ENCODE measurements at places on chromosomes 7 and 10.

- DNase-seq: no peak
Observed at GRCh38 chr10:113858541-113858940, 4.1 kb downstream of the NHLRC2 start.

DNA sequence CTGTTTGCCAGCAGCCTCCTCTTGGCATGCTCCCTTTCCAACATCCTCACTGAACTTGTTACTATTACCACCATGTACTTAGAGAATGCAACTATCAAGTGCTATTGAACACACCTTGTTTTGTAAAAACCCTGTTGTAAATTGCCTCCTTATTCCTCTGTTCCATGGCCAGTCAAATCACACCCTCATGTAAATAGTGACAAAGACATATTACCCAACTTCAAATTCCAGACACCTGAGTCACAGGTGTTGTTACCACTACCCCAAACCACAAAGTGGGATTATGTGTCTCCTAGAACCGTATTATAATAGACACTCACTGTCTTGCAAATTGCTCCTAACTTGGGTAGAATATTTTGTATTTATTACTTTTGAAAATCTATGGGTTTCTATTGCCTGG lies 263.2 kb upstream of the C7orf33 start:
- no peak for DNase-seq

DNA sequence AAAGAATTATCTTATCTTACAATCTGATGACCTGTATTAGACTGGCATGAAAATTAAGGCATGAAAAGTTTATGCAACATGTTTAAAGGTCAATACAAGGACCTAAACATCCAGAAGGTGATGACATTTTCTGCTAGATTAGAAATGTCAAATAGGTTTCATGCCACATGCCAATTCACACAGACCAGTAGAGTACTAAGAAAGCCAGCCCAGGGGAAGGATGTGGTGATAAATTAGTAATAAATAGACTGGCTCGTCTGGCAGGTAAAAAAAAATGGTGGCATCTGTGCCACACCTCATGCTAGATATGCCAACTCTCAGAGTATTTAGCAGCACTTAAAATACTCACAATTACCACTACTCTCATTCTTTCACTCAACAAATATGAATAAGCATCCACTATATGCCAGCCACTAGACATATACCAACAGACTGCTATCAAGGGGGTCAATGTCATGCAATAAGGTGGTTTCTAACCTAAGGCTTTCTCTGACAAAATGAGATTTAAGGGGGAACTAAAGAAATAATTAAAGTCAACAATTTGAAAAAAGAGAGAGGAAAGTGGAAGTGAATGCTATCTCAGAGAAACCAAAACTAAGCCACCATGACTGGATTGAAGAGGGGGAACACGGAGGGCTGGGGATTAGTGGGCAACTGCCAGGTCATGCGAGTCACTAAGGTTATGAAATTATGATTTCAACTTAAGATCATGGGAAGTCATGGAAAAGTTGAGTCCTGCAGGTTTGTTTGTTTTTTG lies 83.5 kb downstream of the SGMS1 start:
- peak; percentile 46 for DNase-seq

- DNase-seq: no peak
Observed at GRCh38 chr10:9781666-9782065, 1236.0 kb upstream of the CELF2 start.

GRCh38 chr7:33669251-33669670 lies 236.1 kb upstream of the BMPER start:
- DNase-seq: no peak

DNA sequence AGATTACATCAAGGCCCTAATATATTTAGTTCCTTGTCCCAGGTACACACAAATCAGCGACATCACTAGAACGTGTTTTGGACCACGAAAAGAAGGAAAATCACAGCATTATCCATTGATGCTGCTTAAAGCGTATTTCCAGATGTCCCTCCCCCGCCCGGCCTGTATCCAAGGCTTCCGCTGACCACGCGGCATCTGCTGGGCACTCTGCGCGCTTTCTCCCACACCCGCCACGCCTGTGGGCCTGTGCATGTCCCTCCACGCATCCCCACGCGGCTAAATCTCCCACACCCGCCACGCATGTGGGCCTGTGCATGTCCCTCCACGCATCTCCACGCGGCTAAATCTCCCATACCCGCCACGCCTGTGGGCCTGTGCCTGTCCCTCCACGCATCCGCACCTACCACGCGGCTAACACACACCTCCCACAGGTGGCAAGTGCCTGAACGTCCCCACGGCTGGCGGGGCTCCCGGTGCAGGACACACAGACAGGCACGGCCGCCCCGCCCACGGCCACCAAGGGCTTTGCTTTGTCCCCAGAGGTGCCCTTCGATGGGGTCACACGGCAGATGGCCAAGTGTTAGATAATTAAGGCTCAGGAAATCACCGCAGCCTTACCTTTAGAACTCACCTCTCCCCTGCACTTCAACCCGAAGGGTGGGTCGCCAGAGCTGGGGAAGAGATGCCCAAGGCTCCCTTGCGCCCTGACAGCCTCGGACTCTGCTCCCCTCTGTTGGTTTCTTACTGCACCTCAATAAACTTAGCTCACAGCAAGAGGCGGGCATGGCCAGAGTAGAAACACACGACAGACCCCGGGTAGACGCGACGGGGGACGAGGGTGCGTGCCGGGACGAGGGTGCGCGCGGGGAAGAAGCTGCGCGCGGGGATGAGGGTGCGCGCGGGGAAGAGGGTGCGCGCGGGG lies 49.5 kb downstream of the DIP2C start:
- DNase-seq: no peak

DNA sequence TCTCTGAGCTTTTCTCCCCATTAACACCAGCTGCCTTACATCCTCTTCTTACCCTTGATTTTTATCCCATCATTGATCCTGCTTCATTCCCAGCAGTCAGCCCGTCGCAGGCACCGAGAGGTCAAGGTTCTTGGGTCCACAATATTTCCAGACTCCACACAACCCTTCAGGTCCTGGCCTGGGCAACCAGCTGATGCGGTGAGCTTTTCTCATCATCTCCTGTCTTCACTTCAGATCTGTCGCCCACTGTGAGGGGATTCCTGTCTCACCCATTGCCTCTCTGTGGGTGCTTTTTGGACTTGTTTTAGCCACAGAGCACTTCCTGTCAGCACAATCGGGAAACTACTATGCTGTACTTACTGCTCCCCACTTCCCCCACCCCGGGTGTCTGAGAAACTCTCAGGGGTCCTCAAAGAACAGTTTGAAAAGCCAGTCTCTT lies 8.4 kb upstream of the PVRIG start:
- peak; percentile 68 for DNase-seq

GRCh38 chr7:147611431-147611830 lies 979.1 kb upstream of the C7orf33 start:
- no peak for DNase-seq

- DNase-seq: no peak
Observed at GRCh38 chr7:73983437-73984164, 44.4 kb upstream of the ELN start.

DNA sequence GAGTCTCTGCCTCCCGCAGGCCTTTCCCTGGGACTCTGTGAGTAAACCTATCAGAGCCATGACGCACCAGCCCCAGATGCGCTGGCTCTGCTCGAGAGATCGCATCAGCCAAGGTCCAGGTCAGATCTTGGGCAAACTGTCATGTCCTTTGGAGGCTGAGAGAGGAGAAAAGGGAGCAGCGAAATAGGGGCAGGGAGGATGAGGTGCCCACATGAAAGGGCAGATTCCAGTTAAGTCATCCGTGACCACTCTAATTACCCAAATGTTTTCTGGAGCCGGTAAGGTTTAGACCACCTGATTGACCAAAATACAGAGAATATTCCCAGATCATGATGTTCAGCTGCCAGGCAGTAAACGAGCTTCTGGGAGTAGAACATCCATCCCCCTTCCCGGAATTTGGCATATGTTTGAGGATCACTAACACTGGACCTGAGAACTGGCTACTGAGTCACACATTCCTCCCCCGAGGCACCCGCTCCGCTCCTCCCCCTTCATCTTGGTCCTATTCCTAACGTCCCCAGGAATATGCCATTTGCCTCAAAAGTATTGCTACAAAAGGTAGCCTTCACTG lies 88.0 kb downstream of the FGFR2 start:
- DNase-seq: no peak

- no peak for DNase-seq
Observed at GRCh38 chr10:28276384-28276783, 26.5 kb downstream of the MPP7 start.

DNA sequence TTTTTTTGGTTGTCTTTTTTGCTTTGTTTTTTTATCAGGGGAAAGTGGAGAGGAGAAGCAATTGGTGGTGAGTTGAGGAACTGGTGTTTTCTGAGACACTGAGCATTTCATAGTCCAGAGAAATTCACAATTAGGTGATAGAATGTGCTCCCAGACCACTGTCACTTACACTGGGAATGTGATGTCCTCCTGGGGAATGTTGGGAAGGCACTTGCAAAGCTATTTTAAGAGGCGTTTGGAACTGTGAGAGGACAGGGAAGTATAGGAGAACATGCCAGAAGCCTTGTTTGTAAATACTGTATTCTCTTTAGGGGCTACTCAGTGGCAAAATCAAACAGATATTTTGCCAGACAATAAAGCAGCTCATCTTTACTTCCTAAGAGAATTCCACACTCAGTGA lies 16.0 kb downstream of the CHRM2 start:
- no peak for DNase-seq

GRCh38 chr10:106637873-106638272 lies 526.6 kb downstream of the SORCS1 start:
- DNase-seq: no peak

DNA sequence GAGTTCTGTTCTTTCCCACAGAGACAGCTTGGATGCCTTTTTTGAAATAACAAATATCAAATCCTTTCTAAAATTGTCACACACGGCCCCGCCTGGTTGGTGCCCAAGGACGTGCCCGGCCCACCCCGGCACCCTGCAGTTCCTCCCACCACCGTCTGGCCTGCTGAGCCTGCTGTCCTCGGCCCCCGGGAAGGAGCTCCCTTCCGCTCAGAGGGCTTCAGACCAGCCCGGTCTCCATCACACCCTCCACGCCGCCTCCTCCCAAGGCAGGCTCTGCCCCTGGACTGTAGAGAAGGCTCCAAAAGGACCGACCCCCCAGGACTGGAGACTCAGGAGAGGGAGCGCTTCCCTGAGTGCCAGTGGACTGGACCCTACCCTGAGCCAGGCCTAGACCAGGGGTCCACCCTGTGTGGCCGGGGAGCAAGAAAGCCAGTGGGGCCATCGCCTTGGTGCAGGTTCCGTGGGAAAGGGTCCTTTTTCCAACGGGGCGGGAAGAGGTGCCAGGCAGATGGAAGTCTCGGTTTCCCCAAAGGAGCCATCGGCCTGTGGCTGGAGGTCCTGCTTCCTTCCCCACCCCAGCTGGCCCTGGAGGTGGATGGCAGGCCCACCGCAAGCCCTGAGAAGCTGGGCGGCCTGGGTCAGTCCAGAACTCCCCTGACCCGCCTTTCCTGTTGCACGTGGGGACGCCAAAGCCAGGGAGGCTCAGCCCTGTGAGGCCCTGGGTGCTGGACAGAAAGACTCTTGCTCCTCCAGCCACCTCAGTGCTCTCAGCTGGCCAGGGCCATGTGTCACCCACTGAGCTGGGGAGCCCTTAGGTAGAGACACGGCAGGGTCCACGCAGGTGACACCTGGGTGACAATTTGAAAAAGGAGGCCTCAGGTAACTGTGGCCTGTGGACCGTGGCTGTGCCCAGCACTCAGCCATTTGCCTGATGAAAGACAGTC lies 69.8 kb downstream of the PWWP2B start:
- no peak for DNase-seq

DNA sequence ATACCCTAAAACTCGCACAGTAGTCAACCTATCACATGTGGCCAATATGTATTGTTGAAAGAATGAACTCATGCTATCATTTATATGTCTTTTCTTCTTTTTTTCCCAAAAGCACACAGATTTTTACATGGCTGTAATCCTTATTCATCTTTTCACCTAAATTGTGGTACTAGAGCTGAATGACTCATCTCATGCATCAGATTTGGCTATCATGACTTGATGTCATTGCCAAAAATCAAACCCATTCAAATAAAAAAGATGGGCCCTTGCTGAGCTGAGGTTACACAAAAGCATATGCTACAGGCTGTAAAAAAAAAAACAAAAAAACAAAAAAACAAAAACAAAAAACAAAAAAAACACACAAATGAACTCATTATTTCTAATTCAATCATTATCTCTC lies 3.3 kb upstream of the LMOD2 start:
- DNase-seq: no peak

- DNase-seq: peak; percentile 60
Observed at GRCh38 chr7:150716368-150716767, at the start of gene GIMAP1. Gene GIMAP1 (plus strand): TSS chr7:150716613. CDS start chr7:150719048, 2,435 bp downstream.

DNA sequence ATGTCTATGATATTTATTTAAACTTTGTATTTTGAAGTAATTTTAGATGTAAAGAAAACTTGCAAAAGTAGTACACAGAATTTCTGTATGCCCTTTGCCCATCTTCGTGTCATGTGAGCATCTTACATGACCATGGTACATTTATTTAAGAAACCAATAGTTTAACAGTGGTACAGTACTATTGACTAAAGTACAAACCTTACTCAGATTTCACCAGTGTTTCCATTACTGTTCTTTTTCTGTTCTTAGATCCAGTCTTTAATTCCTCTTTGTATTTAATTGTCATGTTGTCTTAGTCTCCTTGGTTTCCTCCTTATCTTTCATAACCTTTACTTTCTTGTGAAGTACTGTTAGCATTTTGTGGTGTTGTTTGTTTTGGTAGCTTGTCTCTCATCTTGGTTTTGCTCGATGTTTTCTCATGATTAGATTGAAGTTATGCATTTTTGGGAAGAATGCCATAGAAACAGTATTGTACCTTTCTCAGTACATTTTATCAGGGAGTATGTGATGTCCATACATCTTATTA lies 24.1 kb downstream of the TAX1BP1 start:
- no peak for DNase-seq

DNA sequence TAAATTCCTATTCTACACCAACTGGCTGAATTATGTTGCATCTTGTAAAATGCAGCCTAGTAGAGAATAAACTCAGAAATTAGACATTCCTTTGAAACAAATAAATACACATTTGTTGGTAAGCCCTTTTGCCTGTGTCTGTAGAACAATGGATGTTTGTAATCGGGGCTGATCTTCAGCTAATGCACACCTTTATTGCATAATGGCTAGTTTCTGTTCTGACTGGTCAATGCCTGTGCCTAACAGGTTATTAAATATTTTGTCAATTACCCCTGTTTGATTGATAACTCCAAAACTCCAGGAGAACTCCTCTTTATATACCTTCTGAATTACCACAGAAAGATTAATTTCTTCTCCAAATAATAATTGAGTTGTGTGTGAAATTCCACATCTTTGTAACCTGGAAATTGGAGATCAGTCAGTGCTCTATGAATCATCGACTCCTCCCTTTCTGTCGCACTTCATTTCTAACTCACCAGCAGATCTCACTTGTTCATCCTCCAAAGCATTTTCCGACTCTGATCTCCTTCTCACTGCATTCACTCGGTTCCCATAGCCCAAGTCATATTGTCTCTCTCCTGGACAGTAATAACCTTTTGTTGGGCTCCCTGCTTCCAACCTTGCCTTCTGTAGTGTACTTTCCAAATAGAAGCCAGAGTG lies 196.0 kb upstream of the FZD1 start:
- no peak for DNase-seq

GRCh38 chr7:68205826-68206225 lies 1209.2 kb downstream of the TYW1 start:
- DNase-seq: no peak

GRCh38 chr7:119783799-119784198 lies 489.2 kb upstream of the KCND2 start:
- DNase-seq: no peak

Data from stimulated activated naive CD8-positive, alpha-beta T cell treated with anti-CD3 and anti-CD28 coated beads, Interleukin-15, Interleukin-2, amounts not matched to agents 100 U/mL and 50 U/mL, for 24 hours (primary cell).